ENCODE measurements at places on chromosomes 12 and 14. TPM values are rescaled to one million over a fixed set of nuclear protein-coding genes. Genes with fewer than 3 reads are reported as not detected.
A peak's percentile ranks its signal among the peaks of the same experiment; 100 is the strongest.

DNA sequence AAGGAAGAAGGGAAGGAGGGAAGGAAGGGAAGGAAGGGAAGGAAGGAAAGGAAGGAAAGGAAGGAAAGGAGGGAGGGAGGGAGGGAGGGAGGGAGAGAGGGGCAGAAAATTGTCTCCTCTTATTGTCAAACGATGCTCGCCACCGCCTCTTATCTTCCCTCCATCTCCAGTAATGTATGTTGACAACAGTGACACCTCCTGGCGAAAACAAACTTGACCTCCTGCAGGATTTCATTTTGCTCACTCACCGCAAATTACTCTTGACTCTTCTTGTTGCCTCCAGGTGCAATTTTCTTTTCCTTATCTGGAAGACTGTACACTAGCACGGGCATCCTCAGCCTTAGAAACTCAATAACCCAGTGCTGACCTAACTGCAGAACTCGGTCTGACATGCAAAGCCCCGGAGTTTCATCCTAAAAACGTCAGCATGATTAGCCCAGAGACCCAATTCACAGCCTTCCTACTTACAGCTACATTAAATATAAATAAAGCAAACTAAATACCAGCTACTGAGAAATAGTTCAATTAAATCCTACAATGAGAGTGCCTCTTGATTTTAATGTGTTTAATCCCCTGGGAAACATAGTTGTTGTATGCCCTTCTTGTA lies 512.4 kb upstream of the TMPO start:
- peak; percentile 81 for DNase-seq

GRCh38 chr14:96203635-96204034 lies 1.0 kb upstream of the BDKRB2 start:
- DNase-seq = no peak

GRCh38 chr12:49813131-49813530 lies 15.1 kb downstream of the NCKAP5L start:
- DNase-seq = no peak

GRCh38 chr14:57865403-57866198 lies at the start of gene SLC35F4:
TSS of gene SLC35F4 (minus strand) at chr14:57866092.
- DNase-seq = peak; percentile 73

GRCh38 chr12:118680356-118680963 lies 300.9 kb upstream of the SRRM4 start:
- peak; percentile 37 for DNase-seq

DNA sequence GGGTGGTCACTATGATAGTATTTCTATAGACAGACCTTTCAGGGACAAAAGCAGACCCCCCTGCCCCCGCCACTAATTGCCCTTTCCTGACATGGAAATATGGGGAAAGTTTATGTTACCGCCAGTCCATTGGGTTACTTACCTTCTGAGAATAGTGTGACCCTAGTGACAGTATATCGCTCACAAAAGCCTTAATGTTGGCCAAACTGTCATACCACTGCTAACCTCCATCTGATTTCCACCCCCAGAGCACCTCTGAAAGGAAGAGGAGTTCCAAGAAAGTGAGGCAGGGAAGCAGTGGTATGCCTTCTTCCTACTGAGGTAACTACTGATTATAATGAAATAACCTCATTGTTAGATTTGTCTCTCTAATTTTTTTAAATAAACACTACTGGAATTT lies 67.5 kb upstream of the CCDC91 start:
- DNase-seq = no peak

Gene TMEM63C
- total RNA-seq = 0.22 TPM

GRCh38 chr12:38782359-38782758 lies 123.0 kb downstream of the CPNE8 start:
- DNase-seq = no peak

- no peak for DNase-seq
Measured at GRCh38 chr12:124292385-124292784, 2.5 kb upstream of the RFLNA start.

GRCh38 chr14:103501921-103502669 lies 20.5 kb downstream of the CKB start:
- no peak for DNase-seq

- no peak for DNase-seq
Measured at GRCh38 chr12:106584104-106585064, 1.6 kb downstream of the RFX4 start.

Gene CPNE6
- not detected for total RNA-seq

- no peak for DNase-seq
Measured at GRCh38 chr12:68951652-68952051, 18.7 kb upstream of the CPM start.

- DNase-seq = no peak
Measured at GRCh38 chr12:123057513-123058265, 77.2 kb downstream of the ARL6IP4 start.

Gene KRT83
- total RNA-seq = not detected

Gene KCNMB4
- 1.9 TPM for total RNA-seq

Gene MAP4K5
- total RNA-seq = 58.9 TPM

Measured in A673 (cell line).